Activated naive CD8-positive, alpha-beta T cell treated with anti-CD3 and anti-CD28 coated beads for 36 hours (primary cell): ENCODE measurements at places on chromosomes 3 and 15. TPM values are rescaled to one million over a fixed set of nuclear protein-coding genes. Genes with fewer than 3 reads are reported as not detected.

The SAMMSON gene
- total RNA-seq: not detected

The RASGRF1 gene
- total RNA-seq: not detected

The DAZL gene
- not detected for total RNA-seq

The DAPK2 gene
- total RNA-seq: 0.60 TPM

The CPLX3 gene
- total RNA-seq: not detected

The TMEM212 gene
- total RNA-seq: not detected

The THBS1 gene
- total RNA-seq: 0.62 TPM

The TRIM42 gene
- total RNA-seq: not detected

The GALNT15 gene
- not detected for total RNA-seq

The CEP70 gene
- total RNA-seq: 11.2 TPM

The LTK gene
- 0.16 TPM for total RNA-seq

The POPDC2 gene
- 1.6 TPM for total RNA-seq

The CHRFAM7A gene
- 0.04 TPM for total RNA-seq

The CDHR4 gene
- total RNA-seq: not detected

The GOLGA8M gene
- total RNA-seq: 1.8 TPM

The COL8A1 gene
- total RNA-seq: not detected

The RPL14 gene
- 3,153 TPM for total RNA-seq

The GABRR3 gene
- total RNA-seq: not detected

The BMF gene
- 5.4 TPM for total RNA-seq

The ATP2B2 gene
- total RNA-seq: not detected

The TRPM1 gene
- total RNA-seq: not detected

The ARHGAP31 gene
- total RNA-seq: 9.7 TPM

The DPH3 gene
- 28.7 TPM for total RNA-seq

The GPR160 gene
- total RNA-seq: 9.6 TPM

The SEMA6D gene
- not detected for total RNA-seq

The CFAP44 gene
- 3.7 TPM for total RNA-seq

The PARP15 gene
- total RNA-seq: 8.7 TPM

The MUC13 gene
- total RNA-seq: not detected

The LTF gene
- total RNA-seq: not detected

The RIOX2 gene
- 56.9 TPM for total RNA-seq

The GABPB1 gene
- 43.6 TPM for total RNA-seq
